Aorta (tissue), 5 donors: ENCODE measurements at places on chromosomes 1 and 21. TPM values are rescaled to one million over a fixed set of nuclear protein-coding genes. Genes with fewer than 3 reads are reported as not detected.

- no peaks in the 10 kb centered on the region for H3K27me3 ChIP-seq
- no peaks in the 10 kb centered on the region for H3K4me1 ChIP-seq
- no peak overlapping the region for H3K27ac ChIP-seq
- H3K36me3 ChIP-seq, result no peaks in the 10 kb centered on the region
- DNase-seq, result no peak
- H3K4me3 ChIP-seq, result no peak overlapping the region
Observed at GRCh38 chr1:48082271-48082962, 85.2 kb upstream of the TRABD2B start.

DNA sequence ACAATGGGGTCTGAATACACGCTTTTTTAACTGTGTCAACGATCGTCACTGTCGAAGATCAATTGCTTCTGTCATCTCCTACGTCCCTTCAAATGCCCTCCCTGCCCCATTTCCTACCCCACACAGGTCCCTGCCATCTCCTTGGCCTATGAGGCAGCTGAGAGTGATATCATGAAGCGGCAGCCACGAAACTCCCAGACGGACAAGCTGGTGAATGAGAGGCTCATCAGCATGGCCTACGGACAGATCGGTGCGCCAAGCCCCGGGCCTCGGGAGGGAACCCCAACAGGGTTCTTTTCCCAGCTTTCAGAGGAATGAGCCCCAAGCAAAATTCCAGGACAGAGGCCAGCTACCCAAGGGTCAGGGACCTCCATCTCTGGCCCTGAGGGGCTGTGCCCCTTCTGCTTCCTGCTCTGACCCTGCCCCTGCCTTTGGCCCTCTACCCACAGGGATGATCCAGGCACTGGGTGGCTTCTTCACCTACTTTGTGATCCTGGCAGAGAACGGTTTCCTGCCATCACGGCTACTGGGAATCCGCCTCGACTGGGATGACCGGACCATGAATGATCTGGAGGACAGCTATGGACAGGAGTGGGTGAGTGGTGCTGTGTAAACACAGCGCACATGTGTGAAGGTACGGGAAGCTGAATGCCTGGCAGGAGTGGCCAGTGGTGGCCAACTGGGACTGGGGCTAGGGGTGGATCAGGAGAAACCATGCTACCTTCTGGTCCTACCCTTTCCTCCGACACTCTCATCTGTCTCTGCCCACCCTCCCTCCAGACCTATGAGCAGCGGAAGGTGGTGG, 15.1 kb upstream of the ATP1A4 start:
- H3K27me3 ChIP-seq, result no peaks in the 10 kb centered on the region
- no peak overlapping the region for H3K4me3 ChIP-seq
- no peaks in the 10 kb centered on the region for H3K4me1 ChIP-seq
- H3K27ac ChIP-seq, result peak overlapping the region; percentile 2
- DNase-seq, result no peak

- no peak overlapping the region for H3K27ac ChIP-seq
- no peak for DNase-seq
- H3K36me3 ChIP-seq, result no peaks in the 10 kb centered on the region
- H3K4me3 ChIP-seq, result no peak overlapping the region
- H3K4me1 ChIP-seq, result no peaks in the 10 kb centered on the region
- H3K27me3 ChIP-seq, result no peaks in the 10 kb centered on the region
Observed at GRCh38 chr1:96843196-96843595, 121.6 kb downstream of the PTBP2 start.

GRCh38 chr1:206002871-206003801, at the start of gene RAB7B:
Gene RAB7B, minus strand, starts transcription at chr1:206003395. Its CDS starts 9,260 bp downstream, at chr1:205994135.
- peaks cover 3% of the 10 kb centered on the region for H3K4me1 ChIP-seq
- H3K36me3 ChIP-seq, result no peaks in the 10 kb centered on the region
- H3K27ac ChIP-seq, result peak within 1 kb of the TSS; percentile 62
- no peaks in the 10 kb centered on the region for H3K27me3 ChIP-seq
- peak; percentile 92 for DNase-seq

DNA sequence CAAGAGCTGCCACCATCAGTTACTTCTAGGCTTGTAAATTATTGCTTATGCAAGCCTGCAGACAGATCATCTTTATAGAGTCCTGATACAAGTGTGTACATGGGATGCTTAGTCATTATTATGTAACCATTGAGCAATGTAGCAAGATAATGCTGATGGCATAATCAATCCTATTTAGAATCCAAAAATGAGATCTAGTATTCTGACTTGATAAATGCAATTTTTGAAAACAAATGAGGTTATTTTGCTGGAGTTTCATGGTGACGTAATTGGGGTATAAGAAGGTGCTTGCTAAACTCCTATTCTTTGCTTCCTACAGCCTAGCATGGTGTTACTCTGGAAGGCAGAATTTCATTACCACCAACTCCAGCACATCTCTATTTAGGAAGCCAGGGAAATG, 801.7 kb upstream of the PRMT6 start:
- no peaks in the 10 kb centered on the region for H3K4me1 ChIP-seq
- DNase-seq, result no peak
- H3K4me3 ChIP-seq, result no peak overlapping the region
- no peak overlapping the region for H3K27ac ChIP-seq
- no peaks in the 10 kb centered on the region for H3K27me3 ChIP-seq
- no peaks in the 10 kb centered on the region for H3K36me3 ChIP-seq

DNA sequence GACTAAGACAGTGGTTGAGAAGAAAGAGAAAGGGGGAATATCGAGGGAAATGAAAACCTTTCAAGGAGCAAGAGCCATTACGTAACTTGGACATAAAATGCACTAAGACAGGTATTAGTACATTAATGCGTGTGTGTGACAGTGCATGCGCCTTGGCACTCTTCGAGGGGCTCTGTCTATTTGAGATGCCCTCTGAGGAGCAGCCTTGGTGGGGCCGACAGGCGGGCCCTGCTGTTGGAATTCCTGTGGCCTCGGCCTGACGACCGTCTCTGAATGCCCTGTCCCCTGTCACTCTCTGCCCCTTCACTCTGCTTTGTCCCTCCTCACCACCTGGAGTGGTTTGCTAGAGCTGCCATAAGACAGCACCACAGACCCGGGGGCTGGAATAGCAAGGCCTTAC, 12.3 kb downstream of the HUNK start:
- H3K27ac ChIP-seq, result no peak overlapping the region
- H3K27me3 ChIP-seq, result no peaks in the 10 kb centered on the region
- no peak for DNase-seq
- no peaks in the 10 kb centered on the region for H3K36me3 ChIP-seq

DNA sequence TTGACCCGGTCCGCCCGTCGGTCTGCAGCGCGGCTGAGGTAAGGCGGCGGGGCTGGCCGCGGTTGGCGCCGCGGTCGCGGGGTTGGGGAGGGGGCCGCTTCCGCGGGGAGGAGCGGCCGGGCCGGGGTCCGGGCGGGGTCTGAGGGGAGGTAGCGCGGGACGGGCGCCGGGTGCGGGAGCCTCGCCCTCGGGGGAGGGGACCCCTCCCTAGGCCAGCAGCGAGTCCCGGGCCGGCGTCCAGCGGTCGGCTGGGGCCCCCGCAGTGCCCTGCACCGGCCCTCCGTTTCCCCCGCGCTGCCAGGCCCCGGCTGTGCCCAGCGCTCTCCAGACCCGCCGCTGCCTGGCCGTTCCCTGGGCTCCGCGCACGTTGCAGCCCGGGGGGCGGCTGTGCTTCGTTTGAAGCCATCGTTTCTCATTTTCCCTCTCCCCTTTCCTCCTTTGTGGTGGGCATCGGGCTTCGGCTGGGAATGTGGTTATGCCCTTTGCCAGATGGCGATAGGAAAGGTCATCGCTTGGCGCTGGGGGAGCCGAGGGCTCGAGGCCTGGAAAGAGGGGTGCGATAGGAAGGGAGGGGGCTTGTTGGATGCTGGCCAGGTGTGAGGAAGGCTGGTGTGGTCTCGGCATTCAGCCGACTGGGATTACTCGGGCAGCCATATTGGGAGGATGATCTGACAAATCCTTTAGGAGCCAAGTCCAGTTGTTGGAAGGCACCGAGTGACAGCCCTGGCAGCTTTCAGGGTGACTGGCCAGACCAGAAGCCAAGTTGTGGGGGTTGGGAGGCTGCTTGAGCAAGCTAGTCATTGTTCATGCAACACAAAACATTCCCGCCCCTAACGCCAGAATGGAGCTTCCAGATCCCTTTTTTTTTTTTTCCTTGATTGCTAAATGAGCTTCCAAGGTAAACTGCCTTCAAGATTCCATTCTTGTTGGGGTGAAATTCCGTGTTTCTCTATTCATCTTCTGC, 753 bp downstream of the KIF1B start:
- no peaks in the 10 kb centered on the region for H3K4me1 ChIP-seq
- no peaks in the 10 kb centered on the region for H3K36me3 ChIP-seq
- H3K27ac ChIP-seq, result peak overlapping the region; percentile 99

DNA sequence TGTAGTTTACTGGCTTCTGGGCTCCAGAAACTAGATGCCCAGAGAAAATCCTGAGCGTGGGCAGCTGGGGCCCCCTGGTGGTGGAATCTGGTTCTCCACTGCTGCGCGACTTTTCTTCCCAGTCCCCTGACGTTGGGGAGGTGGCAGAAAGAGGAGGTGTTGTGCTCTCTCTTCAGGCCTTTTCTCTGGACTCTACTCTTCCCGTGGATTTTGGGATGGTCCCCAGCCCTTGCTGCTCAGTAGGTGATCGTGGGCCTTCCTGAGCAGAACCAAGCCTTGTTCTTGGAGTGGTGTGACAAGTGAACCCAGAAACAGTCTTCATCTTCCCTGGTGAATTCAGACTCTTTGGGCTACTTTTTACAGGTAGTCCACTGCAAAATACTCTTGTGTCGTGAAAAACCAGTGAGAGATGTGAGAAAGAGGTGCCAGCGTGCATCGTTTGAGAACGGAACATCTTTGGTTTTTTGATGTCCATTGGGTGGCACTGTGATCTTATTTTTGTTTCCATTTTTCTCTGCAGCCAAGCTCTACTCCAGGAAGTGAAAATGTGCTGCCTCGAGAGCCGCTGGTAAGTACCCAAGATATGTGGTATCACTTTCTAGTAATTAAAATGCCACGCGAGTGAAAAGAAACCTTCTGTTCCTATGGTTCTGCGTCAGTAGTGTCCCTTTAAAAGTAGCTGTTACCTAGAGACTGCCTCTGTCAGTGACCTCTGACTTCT, 20.2 kb downstream of the PEX14 start:
- H3K36me3 ChIP-seq, result no peaks in the 10 kb centered on the region
- H3K4me1 ChIP-seq, result no peaks in the 10 kb centered on the region
- peak; percentile 93 for DNase-seq
- no peak overlapping the region for H3K27ac ChIP-seq

DNA sequence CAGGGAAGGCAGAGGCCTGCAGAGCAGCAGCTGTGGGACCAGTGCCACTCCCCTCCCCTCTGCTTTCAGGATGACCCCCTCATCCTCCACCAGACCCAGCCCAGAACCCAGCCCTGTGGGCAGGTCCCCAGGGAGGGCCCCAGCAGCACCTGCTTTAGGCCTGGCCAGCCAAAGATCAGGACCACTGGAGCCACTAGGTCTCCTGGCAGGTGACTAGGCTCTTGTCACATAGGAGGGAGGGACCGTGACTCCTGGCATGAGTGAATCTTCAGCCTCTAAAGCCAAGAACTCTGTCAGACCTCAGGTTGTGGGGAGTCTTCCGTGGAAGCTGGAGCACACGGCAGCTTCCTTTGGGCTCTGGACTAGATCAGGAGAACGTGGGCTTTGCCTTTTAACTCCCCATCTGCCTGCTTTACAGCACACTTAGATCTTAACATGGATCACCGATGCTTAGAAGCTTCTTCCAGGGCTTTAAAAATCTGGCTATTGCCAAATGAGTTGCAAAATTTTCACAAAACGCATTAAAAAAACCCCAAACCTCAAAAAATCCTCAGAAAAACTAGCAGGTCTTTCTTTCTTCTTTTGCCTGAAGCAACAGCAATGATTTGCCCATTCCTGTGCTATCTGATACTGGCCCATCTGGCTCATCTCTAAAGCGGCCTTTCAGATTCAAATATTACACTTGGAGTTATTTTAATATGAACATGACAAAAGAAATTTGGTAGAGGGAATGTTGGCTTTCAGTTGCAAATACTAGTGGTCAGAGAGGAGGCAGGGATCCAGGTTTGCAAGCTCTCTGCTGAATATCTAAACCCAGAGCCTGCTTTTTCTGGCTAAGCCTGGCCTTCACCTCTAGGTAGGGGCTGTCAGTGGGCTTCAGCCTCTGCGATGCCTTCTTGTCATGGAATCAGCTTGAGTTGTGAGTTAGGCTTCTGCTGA, 235.2 kb downstream of the SDCCAG8 start:
- no peaks in the 10 kb centered on the region for H3K36me3 ChIP-seq
- H3K27me3 ChIP-seq, result no peaks in the 10 kb centered on the region
- no peak overlapping the region for H3K4me3 ChIP-seq
- H3K27ac ChIP-seq, result no peak overlapping the region
- peak; percentile 44 for DNase-seq

- H3K4me1 ChIP-seq, result no peaks in the 10 kb centered on the region
- H3K27me3 ChIP-seq, result no peaks in the 10 kb centered on the region
- peak overlapping the region; percentile 65 for H3K4me3 ChIP-seq
Observed at GRCh38 chr1:63368131-63368530, 704 bp downstream of the ALG6 start.

- peak overlapping the region; percentile 62 for H3K27ac ChIP-seq
- no peaks in the 10 kb centered on the region for H3K4me1 ChIP-seq
- H3K4me3 ChIP-seq, result no peak overlapping the region
- H3K36me3 ChIP-seq, result no peaks in the 10 kb centered on the region
Observed at GRCh38 chr1:30718636-30719405, 4.6 kb downstream of the MATN1 start.

DNA sequence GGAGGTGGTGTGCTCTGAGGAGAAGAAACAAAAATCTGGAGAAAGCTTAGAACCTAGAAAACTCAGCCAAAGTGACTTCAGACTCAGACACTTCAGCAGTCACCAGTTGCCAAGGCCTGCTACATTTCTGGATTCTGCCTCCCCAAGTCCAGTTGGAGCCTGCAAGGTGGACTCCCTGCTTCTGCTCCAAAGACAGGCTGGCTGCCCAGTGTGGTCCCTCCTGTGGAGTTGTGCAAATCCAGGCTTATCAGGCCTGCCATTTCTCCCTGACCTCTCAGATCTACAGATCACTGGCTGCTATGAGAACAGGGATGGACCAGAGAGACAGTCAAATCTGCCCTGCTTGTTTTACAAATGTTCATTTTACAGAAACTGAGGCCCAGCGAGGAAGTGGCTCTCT, 9.9 kb downstream of the CACHD1 start:
- DNase-seq, result no peak
- no peaks in the 10 kb centered on the region for H3K36me3 ChIP-seq
- H3K4me3 ChIP-seq, result no peak overlapping the region
- H3K27me3 ChIP-seq, result no peaks in the 10 kb centered on the region

GRCh38 chr1:52653207-52653849, 20.4 kb downstream of the SHISAL2A start:
- H3K4me3 ChIP-seq, result no peak overlapping the region
- H3K36me3 ChIP-seq, result no peaks in the 10 kb centered on the region
- no peak for DNase-seq
- H3K27ac ChIP-seq, result no peak overlapping the region
- no peaks in the 10 kb centered on the region for H3K4me1 ChIP-seq
- H3K27me3 ChIP-seq, result no peaks in the 10 kb centered on the region

The CD101 gene
- 2.4 TPM for total RNA-seq

The S100A8 gene
- total RNA-seq, result 185 TPM

The AGBL4 gene
- total RNA-seq, result 0.18 TPM

The PTP4A2 gene
- 230 TPM for total RNA-seq

The HSF2BP gene
- total RNA-seq, result not detected
